Caki2 (cell line): ENCODE measurements at places on chromosomes 7 and 10. TPM values are rescaled to one million over a fixed set of nuclear protein-coding genes. Genes with fewer than 3 reads are reported as not detected.

- DNase-seq, result no peak
Measured at GRCh38 chr7:118148930-118149329, 35.0 kb upstream of the LSM8 start.

GRCh38 chr7:2732959-2733584 is 45.1 kb downstream of the AMZ1 start:
- DNase-seq, result no peak

Gene LEP
- not detected in 2 replicates for total RNA-seq

GRCh38 chr10:7449063-7449695 is 38.3 kb upstream of the SFMBT2 start:
- DNase-seq, result no peak

Gene OPN4
- 0.17 TPM in 1 of 2 replicates, not detected in the other for total RNA-seq

Gene TAS2R41
- total RNA-seq, result not detected in 2 replicates

Gene ARMC3
- total RNA-seq, result 4.0 and 5.2 TPM in 2 replicates

DNA sequence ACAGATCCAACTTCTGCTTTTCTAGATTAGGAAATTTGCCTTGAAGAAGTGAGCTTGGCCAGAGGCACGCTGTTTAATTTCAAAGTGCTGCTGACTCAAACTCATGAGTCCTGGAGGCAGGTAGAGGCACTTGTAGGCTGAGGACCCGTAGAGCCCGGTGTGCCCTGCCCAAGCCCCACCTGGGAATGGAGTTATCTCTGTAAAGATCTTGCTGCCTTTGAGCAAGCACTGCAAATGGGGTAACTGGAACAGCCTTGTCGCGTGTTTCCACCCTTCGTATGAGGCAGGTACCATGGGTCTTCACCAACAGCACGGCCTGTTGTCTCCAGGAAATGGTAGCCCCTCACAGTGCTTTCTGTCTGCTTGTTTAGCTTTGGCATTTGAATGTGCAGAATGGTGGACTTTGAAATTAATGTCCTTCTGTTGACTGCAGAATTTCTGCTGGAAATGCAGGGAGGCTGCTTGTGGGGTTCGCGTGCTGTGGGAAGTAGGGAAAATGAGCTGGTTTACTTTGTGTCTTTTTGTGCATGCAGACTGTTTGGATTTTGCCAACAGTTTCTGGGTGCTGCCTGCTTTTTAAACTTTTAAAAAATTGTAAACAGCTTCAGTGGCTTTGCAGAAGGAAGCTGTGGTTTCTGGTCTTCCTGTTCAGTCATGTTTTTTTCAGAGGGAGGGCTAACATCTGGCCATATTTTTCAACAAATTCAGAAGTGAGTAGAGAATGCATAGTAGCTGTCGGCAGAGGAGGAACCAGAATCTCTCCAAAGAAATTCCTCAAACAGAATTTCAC is 27.2 kb downstream of the CCM2 start:
- no peak for DNase-seq

DNA sequence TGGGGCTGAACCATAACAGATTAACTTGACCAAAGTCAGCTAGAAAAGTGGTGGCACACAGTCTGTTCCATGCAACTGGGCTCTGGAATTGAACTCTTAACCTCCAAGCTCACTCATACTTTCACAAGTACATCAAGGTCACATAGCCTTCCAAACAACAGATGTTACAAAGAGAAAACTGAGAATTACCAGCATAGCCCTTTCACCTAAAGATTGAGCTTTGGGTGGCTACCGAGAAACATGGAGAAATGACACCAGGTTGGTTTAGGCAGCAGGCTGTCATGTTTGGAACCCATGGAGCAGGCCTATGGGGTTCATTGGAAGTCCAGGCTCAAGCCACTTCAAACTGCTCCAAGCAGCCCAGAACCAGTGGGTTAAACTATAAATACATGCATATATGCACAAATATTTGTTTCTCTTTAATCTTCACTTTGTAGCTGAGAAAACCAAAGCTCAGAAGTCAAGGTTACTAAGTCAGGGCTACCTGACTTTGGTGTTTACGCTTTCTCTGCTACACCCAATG is 59.1 kb downstream of the MALSU1 start:
- no peak for DNase-seq

Gene NPSR1
- not detected in 2 replicates for total RNA-seq

Gene SLC39A12
- total RNA-seq, result not detected in 2 replicates

Gene CD36
- not detected in 2 replicates for total RNA-seq

- no peak for DNase-seq
Measured at GRCh38 chr7:22364900-22365299, 7.9 kb upstream of the RAPGEF5 start.

- no peak for DNase-seq
Measured at GRCh38 chr10:71957546-71958275, 6.5 kb upstream of the CHST3 start.

Gene HOXA9
- 46.9 and 62.2 TPM in 2 replicates for total RNA-seq
